ENCODE measurements at places on chromosomes 3 and 15.

DNA sequence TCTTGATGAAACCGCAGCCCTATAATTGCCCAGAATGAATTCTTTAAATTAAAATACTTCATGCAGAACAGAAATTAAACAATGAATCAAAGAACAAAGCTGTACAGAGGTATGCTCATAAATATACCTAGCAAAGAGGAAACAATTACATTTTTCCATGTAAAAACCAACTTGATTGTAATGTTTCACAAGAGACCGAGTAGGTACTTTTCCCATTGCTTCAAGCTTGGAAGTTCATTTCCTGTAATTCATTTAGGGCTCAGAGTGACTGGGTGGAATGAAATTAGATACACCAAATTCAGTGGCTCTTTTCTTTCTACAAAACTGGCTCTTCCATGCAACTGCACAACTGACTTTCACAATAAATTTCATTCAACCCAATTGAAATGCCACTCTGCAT is 51.4 kb downstream of the FHIT start:
- no peak for DNase-seq

DNA sequence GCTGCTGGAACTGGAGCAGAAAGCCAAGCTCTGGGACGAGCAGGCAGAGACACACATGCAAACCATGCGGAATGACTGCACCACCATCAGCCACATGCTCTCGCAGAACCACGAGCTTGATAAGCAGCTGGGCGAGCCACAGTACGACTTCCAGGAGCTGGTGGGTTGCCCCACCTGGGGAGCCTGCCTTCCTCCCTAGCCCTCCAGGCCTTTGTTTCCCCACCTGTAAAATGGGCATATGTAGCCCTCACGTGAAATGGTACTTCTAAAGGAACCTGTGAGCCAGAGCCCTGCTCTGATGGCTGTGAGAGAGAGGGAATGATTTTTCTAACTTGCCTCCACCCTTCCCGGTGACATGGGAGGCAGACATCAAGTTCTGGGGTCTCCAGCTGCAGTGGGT is 44.6 kb upstream of the GOLGA6B start:
- no peak for DNase-seq

- DNase-seq: no peak
Observed at GRCh38 chr15:62566248-62566647, 401.2 kb upstream of the C2CD4B start.

GRCh38 chr3:6504347-6504746 is 356.6 kb upstream of the GRM7 start:
- no peak for DNase-seq

- DNase-seq: no peak
Observed at GRCh38 chr3:133441867-133442270, 42.0 kb downstream of the BFSP2 start.

DNA sequence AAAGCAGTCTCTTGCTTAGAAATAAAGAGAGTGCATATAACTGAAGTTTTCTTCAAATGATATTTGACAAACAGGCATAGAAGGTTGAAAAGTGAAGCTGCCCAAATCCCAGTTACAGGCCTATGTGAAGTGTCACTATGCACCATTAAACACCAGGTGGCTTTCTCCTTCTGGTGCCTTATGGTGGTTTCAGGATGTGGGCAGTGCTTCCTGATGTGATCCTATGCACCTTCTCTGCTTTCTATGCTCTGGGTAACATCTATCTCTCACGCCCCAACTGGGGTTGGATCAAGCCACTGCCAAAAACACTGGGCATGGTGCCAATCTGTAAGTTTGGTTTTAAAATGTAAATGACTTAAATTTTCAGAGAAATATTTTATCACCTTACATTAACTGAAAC is 744.7 kb downstream of the TUSC7 start:
- no peak for DNase-seq

GRCh38 chr15:77039217-77039533 is 31.7 kb downstream of the TSPAN3 start:
- no peak for DNase-seq

GRCh38 chr3:53570709-53571108 is 76.3 kb downstream of the CACNA1D start:
- DNase-seq: no peak

DNA sequence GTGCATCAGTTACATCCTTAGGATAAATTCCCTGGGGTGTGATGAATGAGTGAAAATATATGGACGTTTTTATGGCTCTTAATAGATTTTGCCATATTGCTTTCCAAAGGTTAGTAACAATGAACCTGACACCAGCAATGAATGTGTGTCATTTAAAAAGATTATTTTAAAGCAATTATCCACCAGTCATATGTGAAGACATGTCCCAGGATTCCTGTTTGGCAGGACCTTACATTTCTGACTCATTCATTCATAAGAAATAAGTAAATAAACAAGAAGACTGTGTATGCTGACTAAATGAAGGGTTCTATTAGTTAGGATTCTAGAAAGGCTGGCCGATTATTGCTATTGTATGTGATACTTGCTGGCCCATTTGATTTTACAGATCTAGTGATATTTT is 201.5 kb downstream of the SOX2 start:
- DNase-seq: no peak

DNA sequence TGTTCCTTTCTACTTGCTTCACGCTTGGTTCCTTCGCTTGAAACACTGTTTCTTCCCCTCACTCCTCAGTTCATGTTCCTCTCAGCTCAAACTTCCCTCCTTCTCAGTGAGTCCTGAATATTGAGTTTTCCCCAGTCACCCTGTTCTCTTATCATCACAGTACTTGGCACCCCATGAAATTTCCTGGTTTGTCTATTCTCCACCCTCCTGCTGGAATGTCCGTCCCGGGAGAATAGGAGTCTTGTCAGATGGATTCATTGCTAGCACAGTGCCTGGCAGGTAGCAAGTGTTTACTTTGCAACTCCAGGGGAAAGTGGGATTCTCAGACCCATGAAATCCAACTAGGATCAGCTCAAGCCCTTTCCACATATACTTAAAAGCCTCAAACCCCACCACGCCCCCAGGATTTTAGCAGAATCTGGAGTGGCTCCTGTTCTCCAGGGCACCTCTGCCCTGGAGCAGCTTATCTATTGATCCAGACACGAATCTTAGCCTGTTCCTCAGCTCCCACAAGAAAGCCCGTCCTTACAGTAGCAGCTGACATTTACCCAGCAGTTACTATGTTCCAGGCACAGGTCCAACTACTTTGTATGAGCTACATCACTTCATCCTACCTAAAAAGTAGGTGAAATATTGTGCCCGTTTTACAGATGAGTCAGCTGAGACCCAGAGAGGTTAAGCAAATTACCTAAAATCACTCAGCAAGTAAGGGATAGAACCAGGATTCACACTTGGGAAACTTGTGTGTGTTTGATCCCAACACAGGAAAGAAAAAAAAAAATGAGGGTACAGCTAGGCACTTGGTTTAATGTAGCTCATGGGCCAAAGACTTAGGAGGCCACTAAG is 36.8 kb upstream of the MAP3K13 start:
- DNase-seq: no peak

- no peak for DNase-seq
Observed at GRCh38 chr3:155110022-155110421, 29.9 kb downstream of the MME start.

- no peak for DNase-seq
Observed at GRCh38 chr15:99955532-99955931, 222.3 kb upstream of the LYSMD4 start.

DNA sequence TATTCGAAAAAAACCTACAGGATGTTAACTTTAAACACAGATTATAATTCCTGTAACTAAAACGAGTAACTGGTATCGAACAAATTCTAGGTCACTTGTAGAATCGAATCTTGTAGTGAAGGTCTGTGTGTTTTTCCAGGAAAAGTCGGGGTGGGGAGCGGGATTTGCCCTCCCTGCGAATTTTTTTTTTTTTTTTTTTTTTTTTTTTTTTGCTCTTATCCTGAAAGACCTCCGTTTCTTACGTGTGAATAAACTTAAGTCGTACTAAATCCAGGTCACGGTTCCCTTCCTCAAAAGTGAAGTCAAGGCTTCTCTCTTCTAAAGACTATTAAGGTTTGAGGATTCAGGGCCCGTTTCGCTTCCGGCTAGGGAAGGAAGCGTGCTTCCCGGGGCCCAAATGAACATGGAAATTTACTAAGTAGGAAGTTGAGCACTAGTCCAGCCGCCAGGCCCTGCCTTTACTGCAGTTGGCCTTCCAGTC is 770 bp downstream of the TBC1D5 start:
- no peak for DNase-seq

- no peak for DNase-seq
Observed at GRCh38 chr3:148008591-148008990, 599.4 kb downstream of the ZIC1 start.

GRCh38 chr3:105832644-105833043 is 36.2 kb downstream of the CBLB start:
- DNase-seq: no peak

DNA sequence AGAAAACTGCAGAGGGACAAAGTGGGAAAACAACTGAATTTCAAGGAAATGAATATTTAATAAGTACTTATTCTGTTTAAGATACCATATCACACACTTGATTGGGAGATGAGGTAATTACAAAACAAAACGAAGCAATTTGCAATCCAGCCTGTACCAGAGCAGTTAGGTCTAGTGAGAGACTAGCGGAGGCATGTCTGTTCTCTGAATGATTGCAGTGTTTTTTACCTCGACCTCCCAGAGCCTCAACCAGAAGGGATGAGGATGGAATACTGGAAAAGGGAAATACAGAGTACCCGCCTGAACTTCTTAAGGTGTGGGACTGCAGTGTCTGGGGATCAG is 59.5 kb downstream of the PIK3CB start:
- no peak for DNase-seq

DNA sequence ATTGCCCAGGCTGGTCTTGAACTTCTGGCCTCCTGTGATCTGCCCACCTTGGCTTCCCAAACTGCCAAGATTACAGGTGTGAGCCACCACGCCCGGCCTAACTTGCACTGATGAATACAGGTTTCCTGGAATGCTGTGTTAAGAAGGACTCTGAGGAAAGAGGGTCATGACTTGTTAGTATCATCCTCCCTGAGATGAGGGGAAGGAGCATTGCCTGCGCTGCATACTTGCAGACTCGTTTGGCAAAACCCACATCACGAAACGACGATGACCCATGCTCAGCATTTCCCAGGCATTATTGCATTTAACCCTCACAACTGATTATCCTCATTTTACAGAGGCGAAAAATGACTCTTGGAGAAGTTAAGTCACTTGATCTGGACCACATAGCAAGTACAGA is 18.9 kb downstream of the COLQ start:
- DNase-seq: no peak

DNA sequence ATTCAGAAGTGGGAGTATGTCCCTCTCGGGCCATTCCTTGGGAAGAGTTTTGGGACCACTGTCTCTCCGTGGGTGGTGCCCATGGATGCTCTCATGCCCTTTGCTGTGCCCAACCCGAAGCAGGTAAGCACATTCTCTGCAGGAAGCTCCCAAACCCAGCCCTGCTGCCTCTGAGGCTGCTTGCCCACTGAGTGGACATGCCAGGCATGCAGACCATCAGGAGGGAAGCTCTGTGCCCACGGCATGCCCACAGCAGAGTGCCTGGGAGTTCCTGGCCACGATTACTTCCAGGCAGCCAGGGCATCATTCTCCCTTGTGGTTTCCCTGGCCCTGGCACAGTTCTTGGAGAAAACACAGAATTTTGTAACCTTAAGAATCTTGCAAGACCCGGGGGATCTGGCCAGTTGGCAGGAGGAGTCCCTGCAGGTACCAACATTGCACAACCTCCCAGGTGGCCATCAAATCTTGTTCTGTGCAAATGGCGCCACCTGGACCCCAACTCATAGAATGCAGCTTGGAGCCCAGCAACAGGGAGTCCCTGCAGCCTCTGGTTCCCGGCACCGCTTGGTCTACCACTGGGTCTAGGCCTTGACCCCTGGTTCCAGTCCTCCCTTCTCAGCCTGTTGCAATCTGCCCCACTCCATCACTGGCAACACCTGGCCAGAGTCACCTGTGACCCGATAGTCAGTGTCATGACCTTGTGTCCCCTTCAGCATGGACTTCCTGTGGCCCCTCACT is 20.4 kb downstream of the FAH start:
- DNase-seq: peak; percentile 40

- DNase-seq: no peak
Observed at GRCh38 chr3:151003029-151003767, 30.7 kb upstream of the CLRN1 start.

GRCh38 chr3:31197941-31198340 is 303.5 kb upstream of the GADL1 start:
- no peak for DNase-seq

GRCh38 chr3:35241236-35241635 is 398.1 kb upstream of the ARPP21 start:
- DNase-seq: no peak

DNA sequence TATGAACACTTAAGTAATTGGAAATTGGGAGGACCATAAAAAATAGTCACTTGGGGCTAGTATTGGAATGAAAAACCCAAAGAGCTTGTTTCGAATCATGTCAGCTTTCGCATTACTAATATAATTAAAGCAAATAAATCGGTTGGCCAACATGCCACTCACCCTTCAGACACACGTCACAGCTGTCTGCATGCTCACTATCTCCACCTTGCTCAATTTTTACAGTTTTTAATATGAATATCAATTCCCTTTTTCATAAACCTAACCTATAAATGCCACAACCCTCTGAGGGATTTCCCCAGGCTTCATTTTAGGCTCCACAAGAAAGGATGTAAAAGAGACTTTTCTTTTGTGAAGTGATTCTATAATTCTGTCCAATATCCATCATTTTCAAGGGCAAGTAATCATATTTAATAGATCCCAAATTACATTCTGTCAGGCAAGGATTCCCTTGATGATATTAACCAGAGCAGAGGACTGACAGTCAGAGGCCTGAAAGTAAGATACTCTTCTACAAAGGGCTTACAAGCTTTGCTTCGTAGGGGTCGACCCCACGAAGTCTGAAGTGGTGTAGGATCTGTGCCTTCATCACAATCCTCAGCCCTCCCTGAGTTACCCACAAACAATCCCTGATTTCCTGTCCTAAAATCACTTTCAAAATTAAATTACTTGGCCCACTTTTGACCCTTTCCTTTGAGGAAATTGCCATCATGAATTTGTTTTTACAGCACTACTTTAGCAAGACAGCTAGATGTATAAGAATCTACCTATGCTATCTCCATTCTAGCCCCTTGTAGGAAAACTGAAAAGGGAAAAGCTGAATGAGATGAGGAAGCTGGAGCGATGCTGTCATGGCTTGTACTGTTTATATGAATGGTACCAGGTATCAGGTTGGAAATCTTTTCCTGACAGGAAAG is 44.5 kb downstream of the NANOGP8 start:
- no peak for DNase-seq

DNA sequence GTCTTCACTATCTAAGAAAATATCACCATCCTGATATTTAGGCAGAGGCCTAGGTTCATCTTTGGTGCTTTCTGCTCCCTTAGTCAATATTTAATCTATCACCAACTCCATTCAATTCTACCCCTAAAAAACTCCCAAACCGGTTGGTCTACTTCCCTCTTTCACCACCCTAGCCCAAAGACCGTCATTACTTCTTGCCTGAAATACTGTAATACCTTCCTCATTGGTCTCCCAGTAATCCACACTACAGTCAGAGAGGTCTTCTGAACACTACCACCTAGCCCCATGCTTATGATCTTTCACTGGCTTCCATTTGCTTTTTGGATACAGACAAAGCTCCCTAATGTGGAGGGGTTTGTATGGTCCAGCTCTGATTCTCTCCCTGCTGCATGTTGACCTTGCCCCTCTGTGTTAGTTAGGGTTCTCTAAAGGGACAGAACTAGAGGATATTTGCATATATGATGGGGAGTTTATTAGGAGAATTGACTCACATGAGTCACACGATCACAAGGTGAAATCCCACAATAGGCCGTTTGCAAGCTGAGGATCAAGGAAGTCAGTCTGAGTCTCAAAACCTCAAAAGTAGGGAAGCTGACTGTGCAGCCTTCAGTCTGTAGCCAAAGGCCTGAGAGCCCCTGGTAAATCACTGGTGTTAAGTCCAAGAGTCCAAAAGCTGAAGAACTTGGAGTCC is 36.4 kb upstream of the ATP2C1 start:
- peak; percentile 31 for DNase-seq

GRCh38 chr3:159910991-159911663 is 77.5 kb upstream of the IL12A start:
- DNase-seq: no peak
